ENCODE measurements at places on chromosomes 6 and 20. TPM values are rescaled to one million over a fixed set of nuclear protein-coding genes. Genes with fewer than 3 reads are reported as not detected.

BANF2 gene
- not detected for total RNA-seq

HLA-DQA2 gene
- not detected for total RNA-seq

PRSS16 gene
- not detected for total RNA-seq

KCNB1 gene
- 20.2 TPM for total RNA-seq

GSTA2 gene
- total RNA-seq = not detected

ZNF165 gene
- 0.99 TPM for total RNA-seq

MED20 gene
- total RNA-seq = 13.6 TPM

GTSF1L gene
- not detected for total RNA-seq

RBM24 gene
- total RNA-seq = 34.1 TPM

SPATA2 gene
- total RNA-seq = 2.1 TPM

TGM2 gene
- total RNA-seq = 14.8 TPM

ITPR3 gene
- total RNA-seq = 8.7 TPM

TRIM31 gene
- total RNA-seq = not detected

CTAGE9 gene
- not detected for total RNA-seq

MEI4 gene
- not detected for total RNA-seq
